Caudate nucleus (tissue), 63 donors: ENCODE measurements at places on chromosomes 1 and 21.

- DNase-seq: no peak
These were observed 24.2 kb upstream of the SYDE2 start for GRCh38 chr1:85224734-85225623.

- no peak for DNase-seq
These were observed 34.6 kb downstream of the IL12RB2 start for GRCh38 chr1:67342076-67342890.

DNA sequence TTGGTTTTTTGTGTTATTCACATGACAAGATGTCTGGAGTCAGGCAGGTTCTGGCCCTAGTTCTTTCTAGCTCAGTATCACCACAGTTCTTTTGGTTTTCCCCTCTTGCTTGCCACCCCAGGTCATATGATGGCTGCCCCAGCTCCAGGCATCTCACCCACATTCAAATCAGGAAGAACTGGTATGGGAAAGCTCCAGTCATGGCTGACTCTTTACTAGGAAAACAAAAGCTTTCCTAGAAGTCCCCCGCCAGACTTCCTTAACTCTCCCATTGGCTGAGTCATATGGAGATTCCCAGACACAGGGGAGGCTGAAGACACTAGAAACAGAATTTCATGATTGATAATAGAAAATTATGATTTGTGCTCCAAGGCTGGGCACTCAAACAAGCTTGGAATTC, 22.1 kb upstream of the EYA3 start:
- DNase-seq: no peak

DNA sequence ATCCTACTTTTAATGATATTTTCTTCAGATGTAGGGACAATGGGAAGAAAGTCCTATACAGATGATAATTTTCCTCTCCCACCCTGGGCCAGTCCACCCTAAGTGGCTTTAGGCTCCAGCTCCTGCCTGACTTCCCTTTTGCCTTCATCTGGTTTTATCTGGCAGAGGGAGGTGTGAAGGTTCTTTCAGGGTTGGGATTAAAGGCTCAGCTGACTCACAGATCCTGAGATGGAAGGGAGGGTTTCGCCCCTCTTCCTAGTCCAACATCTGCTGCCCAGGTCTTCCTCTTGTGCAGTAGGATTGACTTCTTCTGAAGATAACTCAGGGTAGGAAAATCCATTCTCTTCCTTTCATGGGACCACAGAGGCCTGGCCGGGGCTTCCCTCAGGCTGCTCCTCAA, 362.4 kb upstream of the KAZN start:
- DNase-seq: no peak

GRCh38 chr1:1782399-1783221, 4.3 kb upstream of the NADK start:
- no peak for DNase-seq
